Stimulated activated CD4-positive, alpha-beta T cell treated with anti-CD3 and anti-CD28 coated beads, Interleukin-1b, Interleukin-23, amount 100 ng/mL, for 1 hour (primary cell): ENCODE measurements at places on chromosomes 6 and 20.

DNA sequence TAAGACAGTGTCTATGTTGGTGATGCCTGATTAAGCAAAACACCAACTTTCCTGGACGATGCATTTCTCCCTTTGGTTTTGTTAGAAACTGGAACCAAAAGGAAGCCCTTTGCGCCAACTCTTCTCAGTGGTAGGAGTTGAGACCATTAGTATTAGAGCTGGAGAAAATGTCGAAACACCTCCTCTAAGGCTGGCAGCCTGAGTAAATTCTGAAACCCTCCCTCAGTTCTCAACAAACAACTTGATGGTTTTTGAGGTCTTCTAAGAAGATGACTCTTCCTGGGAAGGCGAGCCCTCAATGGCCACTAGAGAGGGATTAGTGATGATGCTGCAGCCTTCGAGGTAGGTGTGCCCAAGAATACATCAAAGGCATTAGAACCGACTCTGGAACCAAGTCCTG, 78.4 kb upstream of the CCN6 start:
- DNase-seq = no peak

GRCh38 chr20:57434390-57434700, 43.1 kb downstream of the RBM38 start:
- DNase-seq = no peak

GRCh38 chr6:63486196-63486595, 86.1 kb upstream of the LOC128125822 start:
- no peak for DNase-seq

DNA sequence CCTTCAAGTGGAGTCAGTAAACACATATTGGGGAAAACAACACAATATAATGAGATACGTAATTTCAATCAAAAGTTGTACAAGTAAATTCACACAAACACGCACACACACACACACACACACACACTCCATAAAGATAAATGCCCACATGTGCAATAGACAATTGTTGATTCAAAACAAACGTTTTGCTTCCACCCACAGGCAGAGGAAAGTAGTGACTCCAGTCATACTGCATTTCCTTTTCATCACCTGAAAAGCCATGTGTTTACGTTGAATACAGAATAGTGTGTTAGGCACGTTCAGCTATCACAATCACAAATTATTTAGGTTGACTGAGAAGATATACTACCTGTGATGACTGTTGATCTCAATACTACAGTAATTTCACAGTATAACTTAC, 443.8 kb upstream of the MANEA start:
- DNase-seq = no peak

DNA sequence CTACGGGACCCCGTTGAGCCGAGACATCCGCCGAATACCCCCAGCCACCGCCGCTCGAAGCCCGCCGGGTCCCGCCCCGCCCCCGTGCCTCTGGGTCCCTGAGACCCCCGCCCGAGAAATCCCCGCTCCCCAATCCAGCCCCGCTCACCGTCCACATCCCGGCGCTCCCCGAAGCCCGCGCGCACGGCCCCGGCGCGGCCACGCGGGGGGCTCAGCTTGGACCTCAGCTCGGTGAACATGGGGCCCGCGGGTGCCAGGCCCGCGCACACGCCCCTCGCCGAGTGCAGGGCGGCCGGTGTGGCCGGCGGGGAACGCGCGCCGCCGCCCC, 249 bp downstream of the SAMD10 start:
- no peak for DNase-seq
